Stimulated activated CD8-positive, alpha-beta memory T cell treated with anti-CD3 and anti-CD28 coated beads, Interleukin-7, amount 100 ng/mL, for 4 hours (primary cell): ENCODE measurements at places on chromosomes 12 and 14.

DNA sequence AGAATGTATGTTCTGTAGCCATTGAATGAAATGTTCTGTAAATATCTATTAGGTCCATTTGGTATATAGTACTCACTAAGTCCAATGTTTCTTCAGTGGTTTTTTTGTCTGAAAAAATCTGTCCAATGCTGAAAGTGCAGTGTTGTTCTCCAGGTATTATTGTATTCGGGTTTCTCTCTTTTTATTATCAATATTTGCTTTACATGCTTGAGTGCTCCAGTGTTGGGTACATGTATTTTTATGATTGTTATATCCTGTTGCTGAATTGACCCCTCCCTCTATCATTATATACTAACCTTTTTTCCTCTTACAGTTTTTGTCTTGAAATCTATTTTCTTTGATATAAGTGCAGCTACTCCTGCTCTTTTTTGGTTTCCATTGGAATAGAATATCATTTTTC, 382.2 kb downstream of the CCER1 start:
- DNase-seq, result no peak

DNA sequence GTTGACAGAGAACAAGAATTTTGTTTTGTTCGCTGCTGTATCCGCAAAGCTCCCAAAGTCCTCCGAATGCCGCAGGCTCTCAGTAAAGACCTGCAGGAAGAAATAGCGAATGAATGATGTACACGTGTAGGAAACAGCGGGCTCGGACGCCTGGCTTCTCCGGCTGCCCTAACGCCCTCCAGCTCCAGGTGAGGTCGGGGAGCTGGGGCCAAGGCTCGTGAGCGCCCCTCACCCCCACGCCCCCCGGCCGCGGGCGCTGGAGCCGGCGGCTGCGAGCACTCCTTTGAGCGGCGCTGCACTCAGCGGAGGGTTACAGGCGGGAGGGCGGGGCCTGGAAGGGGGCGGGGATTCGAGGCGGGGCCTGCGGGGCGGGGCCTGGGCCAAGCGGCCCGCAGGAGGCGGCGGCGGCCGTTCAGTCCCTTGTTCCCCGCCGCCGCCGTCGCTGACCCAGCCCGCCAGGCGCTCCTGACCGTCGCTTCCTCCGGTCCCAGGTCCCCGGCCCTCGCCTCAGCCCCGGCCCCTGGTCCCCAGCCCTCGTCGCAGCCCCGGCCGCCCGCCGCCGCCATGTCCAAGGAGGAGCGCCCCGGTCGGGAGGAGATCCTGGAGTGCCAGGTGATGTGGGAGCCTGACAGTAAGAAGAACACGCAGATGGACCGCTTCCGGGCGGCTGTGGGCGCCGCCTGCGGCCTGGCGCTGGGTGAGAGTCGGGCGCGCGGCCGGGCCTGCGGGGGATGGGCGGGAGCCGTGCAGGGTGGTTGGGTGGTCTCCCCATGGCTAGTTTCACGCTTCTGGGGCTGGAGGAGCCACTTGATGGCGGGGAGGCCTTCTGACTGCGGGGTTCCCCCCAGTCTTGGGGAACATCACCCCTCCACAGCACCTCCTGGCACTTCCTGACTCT, at the start of gene AACS:
AACS (plus strand) TSS at position 415 of the 898 bp plus-strand sequence; CDS start at position 565, 150 bp downstream.
- peak; percentile 70 for DNase-seq

DNA sequence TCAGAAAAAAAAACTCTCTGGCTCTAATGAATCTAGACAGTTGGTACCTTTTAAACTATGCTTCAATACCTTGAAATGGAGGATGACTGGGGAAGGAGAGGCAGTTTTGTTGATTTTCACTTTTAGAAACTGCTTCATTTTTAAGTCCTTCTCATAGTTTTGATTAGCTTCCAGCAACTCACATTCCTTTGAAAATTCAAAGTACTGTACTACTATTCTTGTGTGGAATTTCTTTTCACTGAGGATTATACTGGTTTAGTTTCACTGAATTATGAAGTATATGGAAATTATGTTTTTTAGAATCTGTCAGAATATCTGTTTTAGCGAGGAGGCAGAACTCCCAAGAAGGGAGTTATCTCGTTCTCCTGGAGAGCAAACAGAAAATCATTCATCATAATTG, 116.3 kb downstream of the TGFB3 start:
- no peak for DNase-seq

GRCh38 chr14:86672080-86672479, 1142.1 kb downstream of the FLRT2 start:
- DNase-seq, result no peak

DNA sequence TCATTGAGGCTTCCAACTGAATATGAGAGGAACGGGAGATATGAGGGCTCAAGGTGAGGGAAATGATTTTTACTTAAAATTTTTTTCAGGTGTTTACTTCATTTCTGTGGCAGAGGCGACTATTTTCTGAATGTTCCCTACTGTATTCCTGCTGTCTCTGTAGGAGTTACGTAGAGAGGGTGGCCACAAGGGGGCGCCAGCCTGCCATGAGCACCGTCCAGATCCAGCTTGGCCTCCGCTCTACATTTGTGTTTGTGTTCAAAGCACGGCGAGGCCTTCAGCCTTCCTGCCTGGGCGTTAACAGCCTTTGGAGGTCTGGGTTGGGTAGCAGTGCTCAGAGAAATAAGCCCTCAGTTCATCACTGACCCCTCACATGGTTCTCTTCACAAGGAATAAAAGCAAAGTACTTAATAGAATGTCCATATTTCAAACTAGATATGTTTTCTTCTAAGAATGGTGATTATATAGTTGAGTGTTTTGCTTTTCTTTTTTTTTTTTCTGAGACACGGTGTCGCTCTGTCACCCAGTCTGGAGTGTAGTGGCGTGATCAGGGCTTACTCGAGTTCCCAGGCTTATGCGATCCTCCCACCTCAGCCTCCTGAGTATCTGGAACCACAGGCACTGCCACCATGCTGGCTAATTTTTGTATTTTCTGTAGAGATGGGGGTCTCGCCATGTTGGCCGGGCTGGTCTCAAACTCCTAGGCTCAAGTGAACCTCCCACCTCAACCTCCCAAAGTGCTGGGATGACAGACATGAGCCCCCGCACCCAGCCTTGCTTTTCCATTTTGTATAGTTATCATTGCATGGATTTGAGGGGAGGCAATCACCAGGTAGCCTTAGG, 22.3 kb downstream of the CKB start:
- DNase-seq, result peak; percentile 47

DNA sequence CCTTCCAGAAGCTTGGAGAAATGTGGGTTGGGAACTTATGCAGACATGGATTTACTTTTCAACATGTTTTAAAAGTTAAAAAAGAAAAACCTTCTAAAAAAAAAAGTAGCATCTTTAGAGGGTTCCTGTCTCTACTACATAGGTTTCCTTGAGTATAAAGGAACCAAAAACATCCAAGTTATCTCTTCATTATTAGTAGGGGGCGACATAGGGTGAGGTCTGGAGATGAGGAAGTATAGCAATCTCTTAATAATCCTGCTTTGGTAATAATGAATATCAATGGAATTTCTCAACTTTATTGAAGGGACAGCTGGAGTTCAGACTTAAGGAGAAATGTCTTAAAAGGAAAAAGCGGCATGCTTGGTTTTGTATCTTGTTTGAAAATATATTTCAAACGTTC, 6.5 kb upstream of the PLXNC1 start:
- DNase-seq, result no peak

GRCh38 chr12:114168061-114168460, 201.9 kb upstream of the RBM19 start:
- no peak for DNase-seq

DNA sequence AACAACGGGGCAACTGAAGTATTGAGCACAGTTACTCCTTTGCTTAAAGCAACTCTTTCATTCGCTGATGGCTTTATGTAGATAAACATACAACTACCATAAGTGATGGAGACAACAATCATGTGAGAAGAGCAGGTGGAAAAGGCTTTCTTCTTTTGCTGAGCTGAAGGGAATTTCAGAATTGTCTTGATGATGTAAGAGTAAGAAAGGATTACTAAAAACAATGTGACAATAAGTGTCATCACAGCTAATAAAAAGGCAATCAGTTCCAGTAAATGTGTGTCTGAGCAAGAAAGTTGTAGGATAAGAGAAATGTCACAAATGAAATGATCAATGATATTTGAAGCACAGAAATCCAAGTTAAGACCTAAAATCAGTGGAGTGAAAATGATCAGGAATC, 647 bp downstream of the OR6C70 start:
- DNase-seq, result no peak

GRCh38 chr14:63452796-63453195, 90.4 kb downstream of the PPP2R5E start:
- DNase-seq, result no peak
